ENCODE measurements at places on chromosomes 12 and 14. TPM values are rescaled to one million over a fixed set of nuclear protein-coding genes. Genes with fewer than 3 reads are reported as not detected.

ST8SIA1 gene
- polyA plus RNA-seq: 1.2 TPM

AQP5 gene
- polyA plus RNA-seq: not detected

CLEC2A gene
- not detected for polyA plus RNA-seq

CLEC9A gene
- 1.5 TPM for polyA plus RNA-seq

PMCH gene
- not detected for polyA plus RNA-seq
